ENCODE measurements at places on chromosomes 12 and 14.

- no peak for DNase-seq
Measured at GRCh38 chr14:101893759-101894158, 70.6 kb upstream of the DYNC1H1 start.

- DNase-seq: no peak
Measured at GRCh38 chr14:56061051-56061450, 57.2 kb upstream of the PELI2 start.

GRCh38 chr12:130422676-130423075, 85.0 kb downstream of the PIWIL1 start:
- no peak for DNase-seq

DNA sequence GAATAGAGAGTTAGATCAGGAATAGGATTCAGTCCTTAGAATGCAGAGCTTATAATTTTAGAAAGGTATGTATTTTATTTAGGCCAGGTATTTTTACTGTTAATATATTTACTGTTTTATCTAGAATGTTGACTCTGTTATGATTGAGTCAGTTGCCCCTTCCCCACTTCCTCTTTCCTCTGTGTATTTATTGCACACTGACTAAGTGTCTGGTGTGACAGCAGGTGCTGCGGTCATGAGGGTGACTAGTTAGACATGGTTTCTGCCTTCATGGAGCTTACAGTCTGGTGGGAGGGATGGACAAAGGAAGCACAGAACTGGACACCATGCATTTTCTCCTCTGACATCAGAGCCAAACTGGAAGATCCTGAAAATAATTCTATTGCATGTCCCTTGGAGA, 159.8 kb downstream of the CACNA1C start:
- DNase-seq: no peak

DNA sequence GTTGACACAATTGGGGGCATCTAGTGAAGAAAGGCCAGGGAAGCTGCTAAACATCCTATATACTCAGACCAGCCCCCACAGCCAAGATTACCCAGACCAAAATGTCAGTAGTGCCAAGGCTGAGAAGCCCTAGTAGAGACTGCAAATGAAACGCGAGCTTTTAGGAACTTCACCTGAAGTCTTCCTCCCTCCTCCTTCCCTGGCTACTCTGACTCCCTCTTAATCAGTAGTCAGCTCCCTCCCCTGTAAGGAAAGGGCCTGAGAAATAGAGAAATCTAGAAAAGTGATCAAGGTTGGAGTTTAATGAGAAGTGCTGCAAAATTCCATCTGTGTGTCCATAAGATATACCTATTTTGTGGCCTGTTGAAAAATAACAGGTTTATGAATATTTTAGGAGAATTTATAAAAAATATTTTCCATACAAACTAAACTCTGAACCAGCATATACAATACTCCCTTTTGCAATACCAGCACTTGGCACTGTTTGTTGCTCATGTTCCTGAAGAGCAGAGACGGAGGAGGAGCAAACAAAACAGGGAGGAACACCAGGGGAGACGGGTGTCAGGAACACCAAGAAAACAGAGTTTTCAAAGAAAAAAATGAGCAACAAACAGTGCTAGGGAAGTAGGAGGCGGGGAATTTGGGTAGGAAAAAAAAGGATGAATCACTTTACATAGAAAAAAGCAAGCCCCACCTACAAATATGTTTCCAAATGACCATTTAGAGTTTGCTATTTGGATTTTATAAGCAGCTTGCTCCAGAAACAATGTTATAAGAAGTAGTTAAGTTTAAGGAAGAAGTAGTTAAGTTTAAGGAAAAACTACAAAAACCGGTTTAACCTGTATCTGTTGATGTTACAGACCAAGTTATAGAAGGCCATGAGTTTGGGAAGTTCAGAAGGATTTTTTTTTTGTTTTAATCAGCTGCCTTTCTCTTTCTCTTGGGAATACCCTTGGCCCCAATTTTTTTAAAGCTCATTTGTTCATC, 282.1 kb upstream of the GRIP1 start:
- no peak for DNase-seq

DNA sequence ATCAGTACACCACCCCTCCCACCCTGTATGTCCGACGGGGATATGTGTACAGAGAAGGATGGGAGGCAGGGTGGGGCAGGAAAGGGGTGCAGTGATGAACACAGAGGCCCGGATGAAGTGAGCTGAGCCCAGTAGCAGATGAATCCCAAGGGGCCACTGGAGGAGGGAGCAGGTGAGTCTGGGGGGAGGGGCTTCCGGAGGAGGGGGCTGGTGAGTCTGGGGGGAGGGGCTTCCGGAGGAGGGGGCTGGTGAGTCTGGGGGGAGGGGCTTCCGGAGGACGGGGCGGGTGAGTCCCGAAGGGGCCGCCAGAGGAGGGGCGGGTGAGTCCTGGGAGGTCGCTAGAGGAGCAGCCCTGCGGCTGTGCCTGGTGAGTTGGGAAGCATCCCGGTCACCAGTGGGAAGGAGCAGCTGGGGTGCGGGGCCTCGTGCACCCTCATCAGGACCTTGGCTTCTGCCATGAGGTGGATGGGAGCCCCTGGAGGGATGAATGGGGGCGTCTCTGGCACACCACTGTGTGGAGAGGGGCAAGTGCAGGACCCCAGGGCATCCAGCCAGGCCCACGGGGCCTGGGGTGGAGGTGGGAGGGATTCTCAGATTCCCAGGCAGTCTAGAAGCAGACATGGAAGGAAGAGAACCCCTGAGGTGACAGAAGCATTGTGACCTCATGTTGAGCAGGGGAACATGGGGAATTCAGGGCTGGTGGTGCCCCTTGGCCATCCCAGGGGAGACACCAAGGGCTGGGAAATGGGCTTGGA, 14.0 kb downstream of the BEGAIN start:
- no peak for DNase-seq
